Central memory CD4-positive, alpha-beta T cell (primary cell): ENCODE measurements at places on chromosomes 4 and X.

DNA sequence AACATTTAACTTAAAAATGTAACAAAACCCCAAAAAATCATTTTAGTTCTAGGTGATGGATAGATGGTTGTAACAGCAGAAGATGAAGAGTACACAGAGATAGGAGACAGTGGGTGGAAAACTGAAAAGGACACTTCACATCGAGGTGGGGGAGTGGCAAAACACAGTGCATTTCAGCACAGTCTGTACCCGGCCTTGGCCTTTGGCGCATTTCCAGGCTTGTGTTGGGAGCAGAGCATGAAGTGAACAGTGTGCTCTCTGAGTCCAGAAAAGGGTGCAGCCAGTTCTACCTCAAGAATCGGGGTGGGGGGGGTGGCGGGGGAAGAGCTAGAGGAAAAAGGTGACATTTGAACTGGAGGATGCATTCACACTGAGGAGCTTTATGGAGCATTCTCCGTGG is 4.3 kb downstream of the TSPYL2 start:
- DNase-seq: no peak

- DNase-seq: no peak
Observed at GRCh38 chrX:17579026-17579425, 158.3 kb upstream of the SCML1 start.

GRCh38 chr4:103498161-103499070 is 221.4 kb downstream of the TACR3 start:
- DNase-seq: no peak

DNA sequence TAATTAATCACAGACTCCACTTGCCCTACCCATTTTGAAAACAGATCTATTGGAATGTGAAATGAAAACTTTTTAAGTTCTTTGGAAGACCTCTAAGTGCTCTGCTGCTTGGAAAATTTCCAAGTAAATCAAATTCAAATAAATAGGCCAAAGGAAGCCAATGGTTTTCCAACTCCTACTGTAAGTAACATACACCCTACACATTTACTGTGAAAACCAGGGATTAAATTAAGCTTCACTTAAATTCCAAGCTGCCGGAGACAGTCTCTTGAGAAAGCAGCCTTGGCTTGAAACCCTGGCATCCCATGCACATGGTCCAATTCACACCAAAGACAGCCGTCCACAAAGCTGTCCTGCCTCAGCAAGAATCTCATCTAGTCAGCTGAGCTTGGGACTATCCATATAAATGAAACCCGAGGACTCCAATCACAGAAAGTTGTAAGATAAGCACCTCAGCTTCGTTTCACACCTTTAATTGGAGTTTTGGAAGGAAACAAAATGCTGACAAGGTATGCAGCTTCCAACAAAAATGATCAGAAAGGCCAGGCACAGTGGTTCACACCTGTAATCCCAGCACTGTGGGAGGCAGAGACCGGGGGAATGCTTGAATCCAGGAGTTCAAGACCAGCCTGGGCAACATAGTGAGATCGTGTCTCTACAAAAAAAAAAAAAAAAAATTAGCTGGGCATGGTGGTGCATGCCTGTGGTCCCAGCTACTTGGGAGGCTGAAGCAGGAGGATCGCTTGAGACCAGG is 88.6 kb downstream of the APBB2 start:
- no peak for DNase-seq

- no peak for DNase-seq
Observed at GRCh38 chr4:26051240-26051639, 137.2 kb downstream of the SMIM20 start.

DNA sequence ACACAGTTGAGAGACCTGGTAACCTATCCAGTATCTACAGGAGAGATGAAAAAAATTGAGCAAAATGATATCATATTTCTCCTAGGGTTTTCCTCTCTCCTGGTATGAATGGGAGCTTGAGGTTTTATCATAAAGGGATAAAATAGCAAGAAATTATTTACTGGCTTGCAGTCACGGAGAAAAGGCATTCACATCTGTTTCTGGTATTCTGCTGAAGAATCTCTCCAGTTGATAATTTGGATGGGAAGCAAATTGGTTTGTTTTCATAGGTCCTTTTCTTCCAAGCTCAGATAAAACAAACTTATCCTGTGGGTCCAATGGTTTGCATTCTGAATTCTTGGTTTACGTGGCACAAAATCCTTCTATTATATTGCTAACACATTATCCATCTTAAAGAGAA is 83.1 kb upstream of the GYPA start:
- no peak for DNase-seq

DNA sequence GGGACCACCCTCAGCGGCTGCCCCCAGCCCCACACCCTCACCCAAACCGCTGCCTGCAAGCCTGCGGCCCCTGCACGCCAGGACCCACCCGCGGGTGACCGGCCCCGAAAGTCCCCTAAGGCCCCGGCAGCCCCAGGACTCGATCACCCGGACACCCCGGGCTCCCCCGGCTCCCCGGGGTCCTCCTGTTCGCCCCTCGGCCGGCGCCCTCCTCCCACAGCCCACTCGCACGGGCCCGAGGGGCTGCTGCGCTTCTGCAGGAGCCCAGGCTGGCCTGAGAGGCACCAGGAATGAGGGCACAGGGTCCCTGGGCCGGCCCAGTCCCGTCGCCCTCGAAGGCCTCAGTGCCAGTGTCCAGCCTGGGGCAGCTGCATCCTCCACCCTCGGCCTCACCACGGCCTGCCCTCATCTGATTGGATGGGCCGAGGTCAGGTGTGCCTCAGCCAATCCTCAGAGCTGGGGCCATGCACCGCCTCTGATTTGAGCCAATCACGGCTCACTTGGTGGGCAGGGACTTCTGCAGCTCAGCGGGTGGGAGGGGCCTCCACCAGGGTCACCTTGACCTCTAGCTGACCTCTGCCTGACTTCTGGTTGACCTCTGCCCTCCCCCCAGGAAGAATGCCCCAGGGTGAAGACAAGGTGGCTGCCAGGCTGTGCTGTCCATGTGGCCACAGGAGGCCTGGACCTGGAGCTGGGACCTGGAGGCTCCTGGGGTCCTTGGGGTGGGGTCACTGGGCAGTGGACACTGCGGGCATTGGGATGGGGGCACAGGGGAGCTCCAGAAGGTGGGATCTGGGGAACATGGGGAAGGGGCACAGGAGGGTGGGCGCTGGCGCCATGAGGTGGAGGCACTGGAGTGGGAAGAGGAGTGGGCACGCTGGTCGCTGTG is 97.6 kb upstream of the NKX1-1 start:
- DNase-seq: no peak

- DNase-seq: no peak
Observed at GRCh38 chr4:108169664-108170063, 932 bp upstream of the LEF1 start.

- DNase-seq: no peak
Observed at GRCh38 chr4:151600432-151600831, 160.4 kb downstream of the GATB start.

DNA sequence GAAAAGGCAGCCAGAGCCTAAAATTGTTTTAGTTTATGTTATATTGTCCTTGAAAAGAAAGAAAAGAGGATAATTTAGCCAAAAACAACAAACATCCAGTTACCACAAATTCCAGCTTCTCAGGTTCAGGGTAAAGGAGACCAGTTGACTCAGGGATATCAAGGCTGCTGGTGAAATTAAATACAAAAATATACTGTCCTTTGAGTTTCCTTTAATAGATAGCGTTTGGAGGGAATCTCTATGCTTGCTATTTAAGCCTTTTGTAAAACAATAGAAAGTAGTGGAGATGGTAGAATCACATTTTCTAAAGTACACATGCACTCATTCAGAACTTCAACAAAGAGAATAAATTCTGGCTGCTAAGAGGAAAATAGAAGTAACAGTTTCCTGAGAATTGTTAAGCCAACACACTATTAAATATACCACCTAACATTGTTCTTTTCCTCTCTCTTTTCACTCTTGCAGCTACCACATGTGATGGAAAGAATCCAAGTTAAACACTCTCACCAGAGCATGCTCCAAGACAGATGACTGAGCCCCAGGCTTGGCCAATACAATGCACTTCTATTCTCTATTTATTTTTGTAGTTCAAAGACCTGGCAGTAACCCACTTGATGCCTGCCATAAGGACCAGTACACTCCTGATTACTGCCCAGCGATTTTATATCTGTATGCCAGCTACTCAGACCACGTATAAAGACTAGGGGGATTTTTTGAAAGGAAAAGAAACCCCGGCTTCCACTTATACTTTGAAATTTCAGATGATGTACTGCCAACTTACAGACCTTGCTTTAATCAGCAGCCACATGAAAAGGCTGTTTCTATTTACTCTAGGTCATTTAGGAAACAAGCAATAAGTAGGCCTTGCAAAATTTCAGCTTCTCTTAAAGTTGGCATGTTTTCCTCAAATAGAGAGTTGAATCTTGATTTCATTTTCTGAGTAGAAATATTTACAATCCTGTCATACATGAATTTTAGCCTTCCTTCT is 756.9 kb downstream of the FAT4 start:
- no peak for DNase-seq

DNA sequence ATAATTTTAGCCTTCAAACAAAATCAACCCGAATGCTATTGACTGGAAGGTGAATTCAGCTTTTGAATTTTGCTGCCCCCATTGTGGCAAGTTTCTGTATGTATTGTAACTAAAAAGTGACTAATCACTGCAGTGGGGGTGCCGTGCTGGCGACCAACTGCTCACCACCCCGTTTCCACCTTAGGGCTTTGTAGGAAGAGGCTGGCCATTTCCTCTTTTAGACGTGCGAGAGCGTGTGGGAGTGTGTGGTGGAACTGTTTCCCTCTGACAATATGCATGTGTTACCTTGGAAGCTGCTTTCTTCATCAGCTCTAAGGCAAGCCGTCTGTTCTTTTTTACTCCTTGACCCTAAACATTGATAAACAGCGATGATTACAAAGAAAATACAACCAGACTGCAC is 78.8 kb downstream of the SEL1L3 start:
- no peak for DNase-seq

GRCh38 chr4:152301381-152301780 is 234.5 kb downstream of the FBXW7 start:
- DNase-seq: no peak

DNA sequence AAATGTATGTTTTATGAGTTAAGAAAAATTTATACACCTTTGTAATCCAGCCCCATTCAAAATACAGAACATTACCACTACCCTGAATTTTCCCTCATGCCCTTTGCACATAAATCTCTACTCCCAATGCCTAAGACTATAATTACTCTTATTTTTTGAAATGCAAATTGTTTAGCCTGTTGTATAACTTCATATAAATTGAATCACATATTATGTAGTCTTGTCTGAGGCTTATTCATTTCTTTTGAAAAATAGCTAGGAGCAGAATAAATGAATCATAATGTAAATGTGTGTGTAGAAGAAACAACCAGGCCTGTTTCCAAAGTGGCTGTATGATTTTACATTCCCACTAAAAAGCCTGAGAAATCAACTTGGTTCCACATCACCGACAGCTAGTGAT is 319.8 kb downstream of the DCAF12L2 start:
- DNase-seq: no peak
